ENCODE measurements at places on chromosomes 11 and 22. TPM values are rescaled to one million over a fixed set of nuclear protein-coding genes. Genes with fewer than 3 reads are reported as not detected.

The TENM4 gene
- total RNA-seq = not detected

The FAM181B gene
- 0.04 TPM for total RNA-seq

The C22orf23 gene
- total RNA-seq = not detected

The ADAMTS8 gene
- total RNA-seq = not detected

The SLCO2B1 gene
- total RNA-seq = 0.13 TPM

The ARHGEF12 gene
- total RNA-seq = 135 TPM

The KCNA4 gene
- total RNA-seq = not detected

The KRTAP5-7 gene
- not detected for total RNA-seq

The NEFH gene
- 3.8 TPM for total RNA-seq

The MS4A15 gene
- not detected for total RNA-seq

The OR56A1 gene
- total RNA-seq = not detected

The CASP1 gene
- 6.7 TPM for total RNA-seq

The LRRC10B gene
- total RNA-seq = not detected

The RBM7 gene
- total RNA-seq = 59.9 TPM

The TBX10 gene
- not detected for total RNA-seq

The EIF3F gene
- total RNA-seq = 354 TPM

The KCTD14 gene
- total RNA-seq = 2.0 TPM

The PAMR1 gene
- not detected for total RNA-seq

The UBE2L6 gene
- 47.3 TPM for total RNA-seq

The OR51B4 gene
- not detected for total RNA-seq

The PATE2 gene
- 0.07 TPM for total RNA-seq

The MGAT3 gene
- not detected for total RNA-seq

The NDUFS8 gene
- total RNA-seq = 116 TPM

The CSF2RB gene
- total RNA-seq = 8.9 TPM

The GLYATL2 gene
- not detected for total RNA-seq

The MYO18B gene
- total RNA-seq = not detected

The MS4A8 gene
- not detected for total RNA-seq

The OR10A5 gene
- not detected for total RNA-seq

The GSTP1 gene
- 1,026 TPM for total RNA-seq

The ARHGAP20 gene
- total RNA-seq = 1.8 TPM

The MPZL2 gene
- total RNA-seq = 148 TPM

The OR9Q2 gene
- total RNA-seq = not detected

The SMIM35 gene
- not detected for total RNA-seq

The OVOL1 gene
- total RNA-seq = not detected

The TSSK2 gene
- not detected for total RNA-seq

The SLC37A4 gene
- 15.2 TPM for total RNA-seq

The TFIP11 gene
- total RNA-seq = 40.1 TPM

The CABP2 gene
- not detected for total RNA-seq

Measured in pulmonary artery endothelial cell (primary cell).